ENCODE measurements at places on chromosomes 1 and 21.
A peak's percentile ranks its signal among the peaks of the same experiment; 100 is the strongest.

GRCh38 chr1:11804666-11805421 is 920 bp downstream of the MTHFR start:
- DNase-seq: no peak

DNA sequence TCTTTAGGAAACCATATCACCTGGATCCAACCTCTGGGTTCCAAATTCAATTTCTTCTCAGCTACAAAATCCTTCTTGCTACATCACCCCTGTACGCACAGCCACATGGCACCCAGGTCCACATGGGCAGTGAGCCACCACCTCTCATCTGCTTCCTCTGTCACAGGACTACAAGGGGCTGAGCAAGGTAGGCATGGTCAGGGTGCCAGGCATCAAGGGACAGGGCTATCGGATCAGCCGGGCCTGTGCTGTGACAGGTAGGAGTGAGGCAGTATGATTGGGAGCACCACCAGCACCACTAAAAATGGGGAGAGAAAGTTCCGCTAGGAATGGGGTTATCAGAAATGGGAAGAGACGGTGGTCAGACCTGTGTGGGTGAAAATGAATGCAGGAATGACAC is 29.4 kb downstream of the S100A6 start:
- no peak for DNase-seq

GRCh38 chr21:31543191-31543590 is 116.3 kb upstream of the SOD1 start:
- DNase-seq: no peak

DNA sequence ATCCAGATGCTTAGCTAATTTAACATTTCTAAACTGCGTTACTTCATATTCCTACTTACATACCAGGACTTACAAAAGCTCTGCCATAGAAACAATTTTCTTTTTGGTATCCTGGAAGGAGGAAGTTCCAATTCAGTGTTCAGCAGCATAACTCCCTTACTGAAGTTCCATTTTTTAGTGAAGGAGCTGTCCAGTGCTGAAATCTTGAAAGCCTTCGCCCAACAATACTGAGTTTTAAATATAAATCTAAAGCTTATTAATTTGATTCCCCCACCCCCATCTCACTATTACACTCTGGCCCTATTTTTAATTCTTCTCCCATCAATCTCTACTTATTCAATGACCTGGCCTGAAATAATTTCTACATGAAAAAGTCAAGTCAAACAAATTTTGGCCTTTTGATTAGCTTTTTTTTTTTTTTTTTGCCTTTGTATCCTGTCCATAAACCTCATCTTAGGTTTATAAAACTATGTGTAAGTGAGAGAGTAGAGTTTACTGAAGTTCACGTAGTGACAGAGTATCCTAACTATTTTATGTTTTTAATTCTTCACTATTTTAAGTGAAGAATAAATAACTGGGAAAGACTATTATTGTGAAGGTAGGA is 323.0 kb upstream of the PLD5 start:
- no peak for DNase-seq

- no peak for DNase-seq
Observed at GRCh38 chr1:210428696-210429095, 100.0 kb downstream of the HHAT start.

DNA sequence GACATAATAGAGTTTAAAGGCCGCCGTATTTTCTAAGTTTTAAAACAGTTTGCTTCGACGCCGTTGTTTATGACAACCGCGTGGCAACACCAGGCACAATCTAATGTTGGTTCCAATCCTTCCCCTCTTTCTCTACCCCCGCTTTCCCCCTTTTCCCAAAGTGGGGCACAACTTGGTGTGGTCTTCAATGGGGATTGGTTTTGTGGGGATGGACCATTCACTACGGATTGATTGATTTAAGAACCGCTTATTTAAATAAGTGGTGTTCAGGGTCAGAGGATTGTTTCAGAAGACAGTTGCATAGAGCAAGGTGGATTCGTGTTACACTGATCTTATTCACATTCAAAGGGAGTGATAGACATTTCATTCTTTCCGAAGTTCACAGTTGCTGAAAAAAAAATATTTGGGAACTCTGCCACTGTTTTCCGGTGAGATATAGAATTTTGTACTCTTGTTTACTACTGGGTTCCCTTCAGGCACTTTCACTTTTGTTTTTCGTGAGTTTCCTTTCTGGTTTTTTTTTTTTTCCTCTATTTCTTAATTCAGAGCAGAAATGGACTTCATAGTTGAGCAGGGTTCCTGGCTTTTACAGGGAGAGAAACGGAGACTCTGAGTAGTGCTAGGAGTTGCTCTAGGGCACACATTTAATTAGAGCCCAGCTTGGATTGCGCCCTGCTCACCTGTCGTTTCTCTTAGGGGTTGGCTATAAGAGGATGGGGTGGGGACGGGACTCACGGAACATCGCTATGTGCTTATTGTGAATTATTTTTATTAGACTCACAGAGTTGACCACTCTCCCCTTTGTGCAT is 79.6 kb upstream of the AK4 start:
- DNase-seq: peak; percentile 16

DNA sequence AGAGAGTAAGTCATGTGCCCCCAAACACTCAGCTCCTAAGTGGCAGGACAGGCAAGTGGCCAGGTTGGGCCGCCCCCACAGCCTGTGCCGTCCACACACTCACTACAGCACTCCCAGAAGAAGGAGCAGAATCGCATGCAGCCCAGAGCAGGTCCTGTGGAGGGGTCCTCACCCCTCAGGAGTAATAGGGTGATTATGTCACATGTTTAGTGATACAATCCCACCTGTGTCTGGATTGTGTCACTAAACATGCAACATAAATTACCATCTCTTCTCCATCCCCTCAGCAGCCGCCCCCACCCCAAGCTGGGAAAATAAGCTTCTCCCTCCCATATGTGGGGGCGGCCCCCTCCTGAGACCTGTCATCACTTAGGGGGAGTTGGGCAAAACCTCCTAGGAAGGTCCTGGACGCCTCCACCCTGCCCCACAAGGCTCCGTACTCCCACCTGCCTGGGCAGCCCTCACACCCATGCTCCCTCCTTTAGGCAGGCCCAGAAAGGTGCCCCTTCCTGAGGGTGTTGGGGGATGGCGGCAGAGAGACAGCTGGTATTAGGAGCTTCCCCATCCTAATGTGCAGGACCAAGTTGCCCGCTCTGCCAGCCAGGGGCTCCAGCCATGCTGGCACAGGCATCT is 56.9 kb downstream of the STUM start:
- DNase-seq: no peak

- DNase-seq: no peak
Observed at GRCh38 chr1:110519125-110519810, at the start of gene KCNA10. Gene KCNA10 (minus strand): TSS chr1:110519175. CDS start chr1:110518787, 388 bp downstream.

- no peak for DNase-seq
Observed at GRCh38 chr1:193355178-193355577, 168.8 kb upstream of the B3GALT2 start.

GRCh38 chr1:24749886-24750285 is 4.6 kb downstream of the CLIC4 start:
- no peak for DNase-seq

DNA sequence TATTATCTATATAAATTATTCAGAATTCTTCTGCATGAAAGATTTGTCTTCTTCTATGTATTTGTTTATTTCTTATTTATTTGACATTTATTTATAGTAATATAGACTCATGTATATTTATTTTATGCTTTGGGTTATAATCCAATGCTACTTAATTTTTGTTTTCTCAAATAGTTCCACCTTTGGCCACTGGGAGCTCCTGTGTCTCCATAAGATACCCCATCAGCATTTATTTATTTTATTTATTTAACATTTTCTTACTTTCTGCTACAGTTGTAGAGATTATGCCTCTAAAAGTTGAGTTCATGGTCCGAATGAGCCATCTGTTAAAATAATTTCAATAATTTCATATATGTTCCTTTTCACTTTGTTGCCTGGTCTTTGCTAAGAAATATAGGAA is 289.4 kb downstream of the ADGRL2 start:
- DNase-seq: no peak

- no peak for DNase-seq
Observed at GRCh38 chr1:5826601-5827000, 165.6 kb downstream of the NPHP4 start.

DNA sequence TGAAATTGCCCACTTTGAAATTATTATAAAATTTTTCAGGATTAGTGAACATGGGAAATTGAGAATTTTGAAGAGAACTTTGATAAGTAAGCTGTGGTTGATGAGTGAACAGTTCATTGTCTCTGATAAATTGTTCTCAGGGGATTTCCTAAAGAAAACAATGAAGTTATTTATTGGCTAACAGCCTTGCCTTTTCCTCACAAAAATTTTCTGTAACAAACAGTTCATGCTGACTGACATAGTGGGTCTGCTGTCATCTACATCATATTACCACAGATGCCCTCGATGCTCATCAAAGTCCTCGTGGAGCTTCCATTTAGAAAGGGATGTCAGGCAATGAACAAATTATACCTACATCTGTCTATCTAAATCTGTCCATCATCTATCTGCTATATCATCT is 113.4 kb downstream of the PTBP2 start:
- no peak for DNase-seq

GRCh38 chr1:183685112-183685713 is 32.1 kb upstream of the APOBEC4 start:
- peak; percentile 10 for DNase-seq

DNA sequence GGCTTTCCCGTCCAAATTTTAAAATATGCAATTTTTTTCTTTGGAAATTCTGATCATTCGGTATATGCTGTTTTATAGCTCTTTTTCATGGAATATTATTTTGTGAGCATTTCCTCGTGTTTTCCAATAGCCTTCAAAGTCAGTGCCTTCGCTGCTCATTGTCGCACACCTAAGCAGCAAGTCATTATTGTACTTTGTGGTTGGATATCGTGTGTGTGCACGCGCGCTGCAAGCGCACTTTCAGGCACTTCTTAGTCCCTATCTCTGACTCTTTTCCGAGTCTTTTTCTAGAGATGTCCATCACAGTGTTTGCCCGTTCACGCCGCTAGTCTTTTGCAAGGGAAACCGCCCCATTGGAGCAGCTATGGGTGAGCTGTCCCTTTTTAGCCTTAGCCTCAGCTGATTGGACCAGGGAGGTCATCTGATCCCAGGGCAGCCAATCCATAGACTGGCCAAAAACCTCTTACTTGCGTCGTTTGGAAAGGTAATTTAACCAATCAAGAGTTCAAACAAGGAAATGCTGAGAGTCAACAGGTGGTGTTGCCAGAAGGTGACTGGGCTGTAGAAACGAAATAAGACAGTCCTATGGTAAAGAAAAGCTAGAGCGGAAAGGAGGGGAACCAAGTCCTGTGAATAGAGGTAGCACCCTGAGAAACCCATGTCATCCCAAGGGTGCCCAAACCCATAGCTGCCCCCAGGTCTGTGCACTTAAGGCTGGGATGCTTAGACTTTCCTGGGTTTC is 710 bp upstream of the HYI start:
- DNase-seq: peak; percentile 75
